ENCODE measurements at places on chromosomes 1 and 21. TPM values are rescaled to one million over a fixed set of nuclear protein-coding genes. Genes with fewer than 3 reads are reported as not detected.
A peak's percentile ranks its signal among the peaks of the same experiment; 100 is the strongest.

NPR1 gene
- total RNA-seq = 1.4 TPM

DNA sequence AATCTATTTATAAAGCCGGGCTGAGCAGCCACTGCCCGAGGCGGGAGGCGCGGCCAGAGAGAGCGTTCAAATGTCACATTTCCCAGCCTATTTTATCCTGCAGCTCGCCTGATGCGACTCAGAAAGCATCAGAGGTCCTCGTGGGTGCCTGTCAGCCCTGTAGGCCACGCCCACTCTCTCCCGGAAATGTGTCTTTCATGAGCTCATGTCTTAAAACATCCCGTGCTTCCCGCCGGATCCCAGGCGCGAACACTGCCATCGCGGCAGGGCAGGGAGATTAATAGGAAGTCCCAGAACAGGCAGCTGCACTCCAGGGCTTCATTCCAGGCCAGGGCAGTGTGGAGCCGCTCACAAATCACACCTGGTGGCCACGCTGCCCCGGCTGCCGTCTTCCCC is 117.5 kb downstream of the PRDM16 start:
- DNase-seq = peak; percentile 25

DNA sequence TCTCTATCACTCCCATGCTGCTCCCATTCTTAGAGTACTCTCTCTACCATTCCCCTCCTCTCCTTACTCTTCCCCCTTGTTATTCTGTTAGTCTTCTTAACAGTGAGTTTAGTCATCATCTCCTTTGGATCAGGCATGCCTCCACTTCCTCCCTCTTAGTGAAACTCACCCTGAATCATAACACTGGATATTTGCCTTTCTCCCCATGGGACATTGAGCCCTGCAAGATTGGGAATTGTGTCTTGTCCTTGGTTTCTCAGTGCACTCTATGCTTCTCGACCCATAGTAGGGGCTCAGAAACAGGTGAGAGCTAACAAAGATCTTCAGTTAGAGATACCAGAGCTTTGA is 68.3 kb upstream of the GCLM start:
- peak; percentile 46 for DNase-seq

DNA sequence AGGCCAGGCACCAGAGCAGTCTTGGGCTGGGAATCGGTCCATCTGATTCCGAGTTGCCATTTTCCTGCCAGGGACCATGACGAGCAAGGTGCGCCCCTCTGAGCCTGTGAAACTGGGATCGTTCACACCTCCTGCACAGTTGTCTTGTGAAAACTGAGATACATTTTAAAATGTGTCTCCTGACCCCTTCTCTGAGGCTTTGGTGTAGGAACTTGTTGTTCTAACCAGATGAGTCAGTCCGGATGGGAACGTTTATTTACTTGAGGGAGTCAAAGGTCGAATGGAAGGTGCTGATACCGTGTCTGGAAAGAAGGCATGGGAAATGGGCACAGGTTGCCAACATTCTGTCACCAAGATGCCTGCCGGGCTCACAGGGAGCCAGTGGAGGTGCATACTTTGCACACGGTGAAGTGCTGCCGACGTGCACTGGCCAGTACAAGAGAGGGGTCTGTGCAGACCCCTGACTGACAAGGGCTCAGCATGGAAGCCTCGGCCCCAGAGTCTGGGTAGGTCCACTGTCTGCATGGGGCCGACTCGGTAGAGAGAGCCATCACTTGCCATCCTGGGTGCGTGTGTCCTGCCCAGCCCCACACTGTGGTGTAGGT is 7.4 kb upstream of the KCNN3 start:
- no peak for DNase-seq

C8A gene
- total RNA-seq = not detected

GRCh38 chr1:3939242-3940080 is 39.4 kb upstream of the C1orf174 start:
- DNase-seq = no peak

DNA sequence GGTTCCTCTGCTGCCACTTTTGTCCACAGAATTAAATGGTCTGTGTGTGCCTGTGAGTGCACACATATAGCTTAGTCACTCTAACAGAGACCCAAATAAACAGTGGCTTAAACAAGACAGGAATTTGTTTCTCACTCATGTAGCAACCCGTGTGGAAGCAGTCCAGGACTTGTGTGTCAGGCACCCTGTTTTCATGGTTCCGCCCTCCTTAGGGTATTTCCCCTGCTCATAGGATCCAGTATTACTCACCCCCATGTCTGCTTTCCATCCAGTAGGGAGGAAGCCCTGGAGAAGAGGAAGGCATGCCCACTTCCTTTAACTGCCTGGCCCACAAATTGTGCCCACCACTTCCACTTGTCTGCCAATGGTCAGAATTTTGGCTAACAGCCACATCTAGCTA is 41.3 kb upstream of the TACSTD2 start:
- no peak for DNase-seq

NBPF4 gene
- not detected for total RNA-seq

DNA sequence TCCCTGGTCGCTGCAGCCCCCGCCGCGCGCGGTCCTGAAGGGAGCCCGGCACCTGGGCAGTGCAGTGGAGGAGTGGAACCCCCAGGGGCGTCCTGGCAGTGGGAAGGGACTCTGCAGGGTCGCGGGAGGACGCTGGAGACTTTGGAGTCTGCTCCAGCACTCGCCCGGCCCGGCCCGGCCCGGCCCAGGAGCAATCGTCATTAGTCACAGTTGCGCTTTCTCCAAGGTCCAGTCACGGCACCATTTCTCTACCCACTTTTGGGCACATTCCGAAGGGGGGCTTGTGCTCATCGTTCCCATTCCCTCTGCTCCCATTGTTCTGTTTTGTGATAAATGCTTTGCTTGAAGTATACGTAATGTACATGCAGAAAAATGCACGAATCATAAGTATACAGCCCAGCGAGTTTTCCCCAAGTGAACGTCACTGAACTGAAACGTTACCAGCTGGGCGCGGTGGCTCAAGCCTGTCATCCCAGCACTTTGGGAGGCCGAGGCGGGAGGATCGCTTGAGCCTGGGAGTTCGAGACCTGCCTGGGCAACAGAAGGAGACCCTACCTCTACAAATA is 999 bp downstream of the THAP3 start:
- DNase-seq = peak; percentile 54

DNA sequence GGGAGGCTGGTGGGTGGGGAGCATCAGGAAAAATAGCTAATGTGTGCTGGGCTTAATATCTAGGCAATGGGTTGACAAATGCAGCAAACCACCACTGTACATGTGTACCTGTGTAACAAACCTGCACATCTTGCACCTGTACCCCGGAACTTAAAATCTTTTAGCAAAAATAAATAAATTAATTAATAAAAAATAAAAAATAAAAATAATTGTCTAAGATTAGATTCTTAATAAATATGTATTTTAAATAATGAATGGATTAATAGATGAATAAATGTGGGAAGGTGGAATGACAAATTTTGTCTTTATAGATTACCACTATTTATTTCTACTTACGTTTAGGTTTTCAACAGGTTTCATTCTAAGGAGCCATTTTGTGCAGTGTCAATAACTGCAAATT is 563.5 kb upstream of the B3GALT2 start:
- DNase-seq = no peak

DNA sequence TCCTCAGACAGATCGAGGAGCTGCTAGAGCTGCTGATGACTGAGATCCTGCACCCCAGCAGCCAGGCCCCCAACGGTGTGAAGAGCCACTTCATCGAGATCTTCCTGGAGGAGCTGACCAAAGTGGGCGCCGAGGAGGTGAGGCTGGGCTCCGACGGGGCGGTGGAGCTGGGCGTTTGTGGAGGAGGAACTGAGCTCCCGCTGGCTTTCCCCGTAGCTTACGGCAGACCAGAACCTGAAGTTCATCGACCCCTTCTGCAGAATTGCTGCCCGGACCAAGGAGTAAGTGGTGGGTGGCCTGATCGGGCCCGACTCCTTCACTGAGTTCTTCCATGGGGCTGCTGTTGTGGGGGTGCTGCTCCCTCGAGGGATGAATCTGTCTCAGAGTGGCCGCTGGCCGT is 8.0 kb downstream of the RRP1 start:
- no peak for DNase-seq

DNA sequence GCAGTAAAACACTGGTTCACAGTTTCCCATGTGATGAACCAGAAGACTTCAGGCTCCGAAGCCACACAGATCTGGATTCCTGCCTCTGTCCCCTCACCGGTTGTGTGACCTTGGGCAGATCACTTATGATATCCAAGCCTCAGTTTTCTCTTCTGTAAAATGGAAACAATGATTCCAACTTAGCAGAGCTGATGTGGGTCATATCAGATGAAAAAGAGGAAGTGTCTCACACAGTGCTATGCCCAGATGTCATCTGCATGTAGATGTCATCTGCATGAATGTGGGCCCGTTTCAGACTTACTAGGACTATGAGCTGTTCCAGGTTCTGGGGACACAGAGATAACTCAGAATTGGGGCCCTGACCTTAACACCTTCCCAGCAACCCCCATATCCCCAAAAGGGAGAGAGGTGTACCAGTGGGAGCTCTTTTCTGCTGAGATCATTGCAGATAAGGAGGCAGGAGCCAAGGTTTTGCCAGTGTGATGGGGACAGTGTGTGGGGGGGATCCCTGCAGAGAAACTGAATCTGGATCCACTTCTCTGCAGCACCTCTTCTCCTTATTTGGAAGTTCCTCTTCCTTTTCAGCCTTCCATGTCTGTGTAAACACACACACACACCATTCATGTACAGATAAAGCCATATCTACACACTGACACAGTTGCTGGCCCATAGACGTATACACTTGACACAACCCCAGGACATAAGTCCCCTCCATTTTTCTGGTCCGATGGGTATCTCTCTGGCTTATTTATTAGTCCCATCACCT is 5.0 kb upstream of the ADGRB2 start:
- no peak for DNase-seq

- DNase-seq = no peak
These were observed 257.5 kb downstream of the BARHL2 start for GRCh38 chr1:90459570-90459969.

DNA sequence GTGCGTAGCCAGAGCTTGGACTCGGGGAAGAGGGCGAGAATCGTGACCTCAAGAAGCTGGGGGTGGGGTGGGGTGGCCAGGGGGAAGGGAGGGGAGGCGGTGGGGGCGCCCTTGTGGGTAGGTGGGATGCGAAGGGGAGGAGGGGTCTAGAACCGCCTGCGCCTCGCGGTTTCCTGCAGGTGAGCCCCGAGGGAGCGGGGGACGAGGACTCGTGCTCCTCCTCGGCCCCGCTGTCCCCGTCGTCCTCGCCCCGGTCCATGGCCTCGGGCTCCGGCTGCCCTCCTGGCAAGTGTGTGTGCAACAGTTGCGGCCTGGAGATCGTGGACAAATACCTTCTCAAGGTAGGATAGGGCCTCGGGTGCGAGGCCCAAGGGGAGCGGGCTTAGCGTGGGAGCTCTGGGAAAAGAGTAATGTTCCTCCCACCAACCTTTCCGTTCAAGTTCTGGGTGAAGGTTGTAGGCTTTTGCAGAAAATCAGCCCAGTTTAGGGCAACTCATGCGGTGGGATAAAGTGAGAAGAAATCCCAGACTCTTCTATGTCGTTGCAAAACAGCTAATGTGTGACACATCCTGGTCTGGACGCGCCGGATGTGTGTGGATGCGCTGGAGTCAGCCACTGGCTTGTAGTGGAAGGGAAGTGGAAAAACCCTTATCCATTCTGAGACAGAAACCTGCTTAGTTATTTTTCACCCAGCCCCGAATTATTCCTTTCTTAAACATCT is 2.9 kb downstream of the LHX8 start:
- DNase-seq = peak; percentile 15

- no peak for DNase-seq
These were observed 282.3 kb downstream of the TTLL7 start for GRCh38 chr1:83716641-83717040.

- DNase-seq = no peak
These were observed 328.1 kb upstream of the LYPLAL1 start for GRCh38 chr1:218845589-218845988.

DNA sequence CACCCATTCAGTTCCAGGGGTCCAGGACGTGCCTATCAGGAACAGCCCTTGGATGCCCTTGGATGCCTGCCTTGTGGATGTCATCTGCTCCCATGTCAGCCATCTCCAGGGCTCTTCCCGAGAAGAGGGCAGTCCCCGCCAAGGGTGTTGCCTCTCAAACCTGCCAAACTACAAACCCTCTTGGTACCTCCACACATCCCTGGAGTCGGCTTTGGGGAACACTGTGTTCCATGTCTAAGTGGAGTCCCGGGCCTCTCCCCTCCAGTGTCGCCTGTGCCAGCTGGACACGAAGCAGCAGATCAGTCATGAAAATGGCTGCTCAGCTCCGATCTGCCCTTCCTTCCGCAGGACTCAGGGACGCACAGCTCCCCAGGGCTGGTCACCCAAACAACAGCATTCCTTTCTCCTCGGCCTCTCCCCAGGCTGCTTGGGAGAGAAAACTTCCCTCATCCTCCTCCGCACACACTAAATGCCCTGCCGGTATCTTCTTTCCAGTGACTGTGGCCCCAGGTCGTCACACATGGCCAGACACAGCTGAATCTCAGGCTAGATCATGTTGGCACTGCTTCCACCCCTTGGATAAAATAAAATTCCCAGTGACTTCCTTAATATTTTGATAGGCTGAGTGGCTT is 53.4 kb downstream of the GALNT2 start:
- no peak for DNase-seq

Data from cardiac muscle cell (in vitro differentiated cells and primary cell).